DMS 273 treated with DMSO at 0.1 percent for 48 hours (cell line): ENCODE measurements at places on chromosomes 1 and 21.

DNA sequence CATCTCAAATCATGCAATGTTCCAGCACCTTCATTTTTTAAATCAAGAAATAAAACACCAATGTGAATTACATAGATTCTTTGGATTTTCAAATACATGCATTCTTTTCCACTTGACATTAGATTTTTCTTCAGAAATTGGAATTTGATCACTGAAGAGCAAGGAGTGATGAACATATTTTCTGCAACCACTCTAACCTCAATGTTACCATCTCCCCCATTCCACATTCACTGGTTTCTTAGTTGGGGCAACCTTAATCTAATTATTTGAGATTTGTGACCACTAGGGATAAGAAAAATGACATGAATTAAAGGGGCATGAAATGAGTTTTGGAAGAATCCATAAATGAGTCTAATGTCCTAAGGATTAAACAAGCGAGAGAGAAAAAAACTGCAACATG is 168.7 kb upstream of the NR5A2 start:
- no peak for DNase-seq

GRCh38 chr1:98133131-98133530 is 212.3 kb upstream of the DPYD start:
- no peak for DNase-seq

DNA sequence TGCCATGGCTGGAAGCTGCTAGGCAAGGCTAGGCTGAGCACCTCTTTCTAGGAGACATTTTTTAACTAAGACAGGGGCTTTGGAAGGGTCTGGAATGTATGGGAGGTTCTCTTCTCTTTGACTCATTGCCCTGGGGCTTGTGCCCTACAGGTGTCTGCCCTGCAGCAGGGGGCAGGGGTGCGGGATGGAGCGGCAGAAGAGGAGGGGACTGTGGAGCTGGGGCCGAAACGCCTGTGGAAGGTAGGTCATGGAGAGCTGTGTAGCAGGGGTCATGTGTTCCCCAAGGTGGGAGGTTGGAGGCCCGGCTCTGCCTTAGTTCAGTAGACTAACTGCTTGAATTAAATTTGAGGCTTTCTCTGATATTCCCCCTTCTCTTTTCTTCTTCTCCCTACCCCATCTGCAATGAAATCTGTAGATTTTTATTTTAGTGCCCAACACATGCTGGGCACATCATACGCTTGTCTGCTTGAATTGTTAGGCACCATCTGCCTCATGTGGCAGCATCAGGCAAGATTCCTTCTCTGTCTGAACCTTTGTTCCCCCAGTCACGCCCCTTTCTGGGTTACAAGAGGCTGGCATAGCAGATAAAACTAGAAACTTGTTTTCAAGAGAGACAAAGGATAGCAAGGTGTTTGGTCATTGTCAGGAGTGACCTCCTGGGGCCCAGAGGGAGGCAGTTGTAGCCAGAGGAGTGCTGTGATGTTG is 18.4 kb downstream of the PPFIA4 start:
- DNase-seq: no peak

GRCh38 chr1:71610476-71610875 is 529.6 kb upstream of the ZRANB2 start:
- no peak for DNase-seq

DNA sequence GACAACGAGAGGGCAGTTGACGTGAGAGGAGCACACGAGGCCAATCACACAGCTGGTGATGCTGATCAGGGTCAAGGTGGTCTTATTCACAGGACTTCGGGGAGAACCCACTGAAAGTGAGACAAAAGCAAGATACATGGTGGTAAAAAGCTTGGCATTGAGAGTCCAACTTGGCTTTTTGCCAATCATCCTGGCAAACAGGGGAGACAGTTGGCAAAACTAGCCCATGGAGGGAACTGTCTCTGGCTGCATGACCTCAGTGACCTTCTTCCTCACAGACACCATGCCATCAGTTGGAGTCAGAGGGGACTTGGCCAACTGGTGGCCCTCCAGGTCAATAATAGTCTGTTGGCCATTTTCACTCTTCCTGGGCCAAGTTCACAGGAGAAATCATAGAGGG is 139.9 kb downstream of the ASTN1 start:
- DNase-seq: no peak

- no peak for DNase-seq
Measured at GRCh38 chr1:14580986-14581385, 17.5 kb upstream of the KAZN start.

- no peak for DNase-seq
Measured at GRCh38 chr21:44867999-44868700, 5.3 kb downstream of the PTTG1IP start.

DNA sequence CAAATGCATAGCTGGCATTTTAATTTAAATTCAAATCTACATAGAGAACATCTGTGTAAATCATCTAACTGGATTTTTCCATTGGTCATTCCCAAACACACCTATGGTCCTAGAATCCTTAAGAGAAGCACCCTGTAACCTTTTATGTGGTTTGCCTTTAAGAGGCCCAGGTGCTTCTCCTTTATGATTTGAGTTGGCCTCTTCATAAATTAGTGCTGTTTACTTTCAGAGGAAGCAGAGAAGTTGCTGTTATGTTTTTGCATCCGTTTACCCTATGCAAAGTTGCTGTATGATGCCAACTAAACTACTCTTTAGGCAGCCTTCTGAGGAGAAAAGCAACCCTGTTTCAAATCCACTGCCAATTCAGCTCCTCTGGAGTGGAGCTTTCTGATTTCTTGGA is 193.8 kb downstream of the HS2ST1 start:
- DNase-seq: no peak

DNA sequence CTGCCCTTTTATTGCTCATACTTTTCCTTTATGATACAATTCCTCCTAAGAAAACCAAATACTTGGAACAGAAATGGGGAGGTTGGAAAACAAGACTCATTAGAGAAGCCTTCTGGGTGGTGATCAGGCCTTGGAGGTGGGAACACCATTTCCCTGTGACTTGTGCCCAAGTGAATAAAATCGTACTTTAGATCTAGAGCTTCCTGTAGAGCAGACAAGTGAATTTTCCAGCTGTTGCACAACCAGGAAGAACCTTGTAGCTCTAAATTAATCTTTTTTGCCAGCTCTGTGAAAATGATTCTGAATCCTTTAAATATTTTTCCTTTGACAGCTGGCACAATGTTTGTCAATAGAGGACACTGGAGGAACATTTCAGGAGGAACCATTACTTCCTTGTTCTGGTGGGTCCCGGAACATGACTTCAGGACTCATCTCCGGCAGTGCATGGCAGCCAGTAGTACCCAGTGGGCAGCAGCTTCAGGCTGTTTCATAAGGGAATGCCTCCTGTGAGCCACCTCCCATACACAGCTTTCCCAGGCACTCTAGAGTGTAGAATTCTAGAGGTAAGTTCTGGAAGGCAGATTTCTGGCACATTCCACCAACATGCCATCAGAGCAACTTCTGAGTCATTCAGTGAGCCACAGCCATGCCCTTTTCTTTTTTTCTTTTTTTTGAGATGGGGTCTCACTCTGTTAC is 5.5 kb upstream of the SNAPIN start:
- no peak for DNase-seq

- no peak for DNase-seq
Measured at GRCh38 chr1:164510435-164510834, 48.5 kb upstream of the PBX1 start.

DNA sequence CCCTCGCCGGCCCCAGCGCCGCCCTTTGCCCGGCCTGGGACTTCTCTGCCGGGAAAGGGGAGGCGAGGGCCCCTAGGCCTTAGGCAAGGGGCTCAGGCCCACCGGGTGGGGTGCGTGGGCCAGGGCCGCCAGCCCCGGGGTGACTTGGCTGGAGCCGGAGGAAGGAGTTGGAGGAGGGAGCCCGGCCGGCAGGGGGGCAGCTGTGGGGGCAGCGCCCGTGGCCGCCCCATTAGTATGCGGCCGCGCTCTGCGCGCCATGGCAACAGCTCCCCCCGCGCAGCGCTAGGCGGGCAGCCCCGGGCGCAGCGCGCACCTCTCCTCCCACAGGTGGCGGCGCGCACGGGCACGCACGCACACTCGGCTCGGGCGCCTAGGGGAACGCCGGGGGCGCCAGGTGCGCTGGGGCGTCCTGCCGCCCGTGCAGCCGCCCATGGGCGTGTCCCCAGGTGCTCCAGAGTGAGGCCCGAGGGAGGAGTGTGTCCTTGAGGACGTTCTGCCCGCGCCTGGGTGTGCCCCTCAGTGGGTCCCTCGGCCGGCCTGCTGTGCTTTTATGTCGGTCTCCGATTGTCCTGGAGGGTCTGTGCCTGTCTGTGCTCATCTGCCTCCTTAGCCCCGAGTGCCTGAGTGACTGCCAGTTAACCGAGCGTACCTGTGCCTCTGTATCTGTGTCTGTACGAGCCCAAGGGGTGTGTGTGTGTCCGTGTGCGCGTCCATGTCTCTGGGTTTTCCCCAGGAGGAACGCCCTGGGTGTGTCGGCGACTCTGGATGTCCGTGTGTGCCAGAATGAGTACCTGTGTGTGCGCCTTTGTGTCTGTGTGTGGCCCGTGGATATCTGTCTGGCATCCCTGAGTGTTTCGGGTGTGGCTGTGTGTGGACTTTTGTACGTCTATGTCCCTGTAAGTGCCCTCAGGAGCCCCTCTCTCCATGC is 38.2 kb upstream of the WASF2 start:
- peak; percentile 70 for DNase-seq

GRCh38 chr1:153678519-153679336 is at the start of gene NPR1:
Gene NPR1, plus strand, starts transcription at chr1:153678688. Its CDS starts 421 bp downstream, at chr1:153679109.
- no peak for DNase-seq

DNA sequence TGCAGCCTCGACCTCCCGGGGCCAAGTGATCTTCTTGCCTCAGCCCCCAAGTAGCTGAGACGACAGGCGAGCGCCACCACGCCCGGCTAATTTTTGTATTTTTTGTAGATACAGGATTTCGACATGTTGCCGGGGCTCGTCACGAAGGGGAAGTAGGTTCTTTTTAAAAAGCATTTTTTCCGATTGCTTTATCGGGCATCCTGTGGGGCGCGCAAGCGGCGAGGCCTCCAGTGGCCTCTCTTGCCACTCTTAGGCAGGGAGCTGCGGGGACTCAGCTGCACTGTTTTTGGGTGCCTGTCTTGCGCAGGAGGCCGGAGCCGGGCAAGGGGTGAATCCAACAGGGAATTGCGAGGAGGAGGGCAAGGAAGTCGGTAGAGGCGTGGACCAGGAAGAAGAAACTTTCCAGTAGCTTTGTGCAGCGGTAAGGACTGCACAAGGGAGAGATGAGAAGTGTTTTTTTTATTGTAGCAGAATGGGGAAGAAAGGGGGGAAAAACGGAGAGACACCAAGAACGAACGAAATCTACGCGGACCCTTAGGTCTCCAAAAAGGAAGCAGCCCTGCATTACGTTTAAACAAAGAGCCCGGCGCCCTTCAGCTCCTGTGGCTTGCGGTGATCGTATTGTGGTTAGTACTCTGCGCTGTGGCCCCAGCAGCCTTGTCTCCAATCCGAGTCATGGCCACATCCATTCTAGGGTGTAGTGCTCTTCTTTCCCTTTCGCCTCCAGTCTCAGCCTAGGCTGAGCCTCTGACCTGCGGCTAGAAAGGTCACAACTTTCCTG is 164.8 kb downstream of the PPIAL4G start:
- DNase-seq: no peak

- DNase-seq: no peak
Measured at GRCh38 chr1:228347181-228347580, 59.5 kb downstream of the TRIM11 start.

DNA sequence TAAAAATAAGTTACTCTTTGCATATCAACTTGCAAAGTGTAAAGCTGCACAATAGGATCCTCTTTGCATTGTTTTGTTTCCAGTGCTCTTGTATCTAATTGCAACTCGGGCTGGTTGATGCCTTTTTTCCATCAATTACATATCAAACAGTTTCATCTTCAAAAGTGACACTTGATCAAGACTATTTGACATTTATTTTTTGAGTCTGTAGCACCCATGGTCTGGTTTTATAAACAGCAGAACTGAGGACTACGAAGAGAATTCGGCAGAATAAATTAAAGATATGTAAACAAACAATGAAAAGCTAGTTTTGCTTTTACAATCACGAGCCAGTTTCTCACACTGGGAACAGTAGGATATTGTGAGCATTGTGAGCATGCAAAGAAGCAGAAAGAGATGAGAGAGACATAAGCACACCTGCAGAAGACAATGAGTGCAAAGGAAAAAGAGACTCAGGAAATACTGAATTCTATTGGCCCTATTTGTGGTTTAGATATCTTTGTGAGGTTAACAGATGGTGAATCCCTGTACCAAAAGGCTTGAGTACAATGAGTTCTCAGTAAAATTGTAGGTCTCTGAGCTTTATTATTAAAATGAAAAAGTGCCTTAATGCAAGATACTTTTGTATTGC is 45.4 kb downstream of the RPL5 start:
- no peak for DNase-seq

DNA sequence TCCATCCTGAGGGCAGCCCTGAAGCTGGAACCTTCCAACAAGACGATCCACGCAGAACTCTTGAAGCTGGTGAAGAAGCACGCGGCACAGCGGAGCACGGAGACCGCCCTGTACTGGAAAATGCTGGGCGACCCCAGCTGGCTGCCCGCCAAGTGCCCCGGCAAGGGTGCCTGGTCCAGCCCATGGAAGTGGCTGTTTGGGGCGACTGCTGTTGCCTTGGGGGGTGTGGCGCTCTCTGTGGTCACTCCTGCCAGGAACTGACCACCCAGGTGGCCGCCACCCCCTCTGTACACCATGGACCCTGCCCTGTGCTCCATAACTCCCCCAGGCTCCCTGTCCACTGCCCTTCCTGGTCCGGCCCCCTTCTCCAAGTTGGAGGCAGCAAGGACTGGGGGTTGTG is 90.8 kb downstream of the PPP1R12B start:
- DNase-seq: no peak

DNA sequence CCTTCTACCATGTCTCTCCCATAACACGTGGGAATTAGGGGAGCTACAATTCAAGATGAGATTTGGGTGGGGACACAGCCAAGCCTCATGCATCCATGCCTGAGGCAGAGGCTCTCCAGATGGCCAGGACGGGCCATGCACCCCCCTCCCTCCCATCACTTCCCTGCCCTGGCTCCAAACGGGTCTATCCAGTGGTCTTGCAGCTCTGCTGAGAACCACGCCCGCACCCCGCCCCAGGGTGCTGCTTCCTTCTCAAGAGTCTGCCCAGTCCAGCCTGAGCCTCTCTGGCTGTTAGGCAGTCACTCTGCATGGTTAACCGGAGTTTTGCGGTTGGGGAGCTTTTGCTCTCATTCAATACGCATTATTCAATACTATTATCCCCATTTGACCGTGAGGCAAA is 131.5 kb upstream of the TMEM51 start:
- DNase-seq: no peak

DNA sequence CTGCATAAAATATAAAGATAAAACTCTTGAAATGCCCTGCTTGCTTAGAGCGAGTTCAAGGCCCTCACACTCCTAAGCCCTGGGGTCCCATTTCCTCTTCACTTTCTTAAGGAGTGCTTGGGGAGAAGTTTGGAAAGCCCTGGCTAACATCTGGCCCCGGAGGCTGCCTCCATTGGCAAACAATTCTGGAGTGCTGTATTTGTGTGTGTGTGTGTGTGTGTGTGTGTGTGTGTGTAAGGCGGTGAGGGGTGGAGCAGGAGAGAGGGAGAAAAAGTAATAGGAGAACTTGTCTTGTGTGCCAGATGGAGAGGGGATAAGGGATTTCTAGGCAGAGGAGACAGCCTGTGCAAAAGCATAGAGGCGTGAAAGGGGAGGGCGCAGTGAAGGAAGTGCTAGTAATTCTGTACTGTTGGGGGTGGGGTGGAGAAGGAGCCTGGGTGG is 578 bp upstream of the TRIM62 start:
- peak; percentile 95 for DNase-seq

GRCh38 chr1:212825798-212826452 is 21.5 kb downstream of the SPATA45 start:
- no peak for DNase-seq
